ENCODE measurements at places on chromosomes 16 and 17.

DNA sequence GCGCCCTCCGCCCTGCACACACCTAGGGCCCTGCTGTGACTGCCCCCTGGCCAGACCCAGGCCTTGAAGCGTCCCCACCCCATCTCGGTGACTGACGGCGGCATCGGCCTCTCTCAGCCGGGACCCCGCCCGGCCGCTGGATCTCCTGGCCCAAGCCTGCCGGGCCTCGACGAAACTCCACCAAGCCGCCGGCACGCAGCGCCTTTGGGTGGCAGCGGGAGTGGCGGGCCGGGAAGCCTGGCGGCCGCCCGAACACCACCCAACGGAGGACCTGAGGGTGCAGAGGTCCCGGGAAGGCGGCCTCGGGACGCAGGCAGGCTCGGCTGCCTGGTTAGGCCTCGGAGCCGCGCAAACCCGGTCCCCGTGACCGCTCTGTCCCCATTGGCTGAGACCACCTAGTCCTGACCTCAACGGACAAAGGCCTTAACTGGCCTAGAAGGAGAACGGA lies 12.0 kb upstream of the TMEM97 start:
- no peak for DNase-seq

DNA sequence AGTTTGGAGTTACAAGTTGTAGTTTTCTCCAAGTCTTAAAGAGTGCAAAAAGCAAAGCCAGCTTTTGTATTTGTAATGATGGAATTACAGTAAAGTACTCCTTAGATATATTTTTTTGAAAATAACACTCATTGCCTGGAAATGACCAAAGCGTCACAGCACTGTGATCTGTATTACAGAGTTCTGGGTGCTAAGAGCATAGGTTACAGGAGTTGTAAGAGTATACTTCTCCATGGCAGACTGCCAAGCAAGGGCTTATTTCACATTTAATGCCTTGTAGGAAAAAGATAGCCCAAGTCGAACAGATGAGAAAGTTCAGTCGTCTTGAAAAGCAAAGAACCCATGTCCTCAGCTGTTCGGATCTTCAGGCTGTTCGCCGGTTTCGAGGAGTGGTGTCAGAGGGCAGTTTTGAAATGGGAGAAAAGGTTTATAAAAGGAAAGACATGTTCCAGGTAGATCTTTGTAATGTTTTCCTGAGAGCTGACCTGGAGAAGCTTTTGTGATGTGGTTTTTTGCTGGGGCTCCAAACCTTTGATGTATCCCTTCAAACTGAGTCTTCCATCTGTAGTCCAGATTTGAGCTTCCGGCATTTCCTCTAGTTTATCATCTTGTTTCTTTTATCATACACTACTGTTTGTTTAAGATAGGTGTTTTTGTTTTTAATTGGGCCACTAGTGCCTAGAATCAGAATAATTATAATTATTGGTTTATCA lies 41.3 kb downstream of the ERCC4 start:
- no peak for DNase-seq

DNA sequence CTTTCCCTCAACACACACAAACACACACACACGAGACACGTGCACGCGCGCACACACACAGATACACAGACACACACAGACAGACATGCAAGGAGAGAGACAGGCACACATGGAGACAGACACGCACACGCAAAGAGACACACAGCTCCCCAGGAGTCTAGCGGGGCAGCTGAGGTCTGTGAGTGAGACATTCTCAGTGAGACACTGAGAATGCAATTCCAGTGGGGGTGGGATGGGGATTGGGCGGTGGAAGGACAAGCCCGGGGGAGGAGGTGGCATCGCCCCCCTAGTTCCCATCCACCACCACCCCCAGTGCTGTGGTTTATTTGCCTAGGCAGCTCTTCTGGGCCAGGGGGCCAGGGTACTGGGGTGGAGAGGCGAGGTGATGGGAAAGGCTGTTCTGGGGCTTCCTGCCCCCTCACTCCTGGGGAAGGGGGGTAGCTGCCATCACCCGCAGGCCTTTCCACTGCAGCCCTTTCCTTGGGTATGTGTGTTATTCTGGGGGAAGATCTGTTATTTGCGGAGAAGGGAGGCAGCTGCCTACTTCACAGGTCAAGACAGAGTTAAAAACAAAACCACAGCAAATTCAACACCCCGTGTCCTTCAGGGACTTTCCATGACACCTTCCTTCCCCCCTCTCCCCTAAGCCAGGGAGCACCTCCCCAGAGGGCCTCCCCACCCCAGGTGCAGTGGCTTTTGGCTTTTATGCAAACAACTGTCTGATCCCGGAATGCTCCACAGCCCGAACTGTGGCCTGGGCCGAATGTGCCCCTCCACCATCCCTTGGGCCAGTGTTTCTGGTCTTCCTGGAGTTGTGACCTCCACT lies 18.0 kb downstream of the GRB7 start:
- DNase-seq = peak; percentile 50

GRCh38 chr16:70712942-70713341 lies 27.1 kb upstream of the MTSS2 start:
- DNase-seq = no peak

GRCh38 chr16:66881014-66881417 lies 701 bp downstream of the PDP2 start:
- no peak for DNase-seq

DNA sequence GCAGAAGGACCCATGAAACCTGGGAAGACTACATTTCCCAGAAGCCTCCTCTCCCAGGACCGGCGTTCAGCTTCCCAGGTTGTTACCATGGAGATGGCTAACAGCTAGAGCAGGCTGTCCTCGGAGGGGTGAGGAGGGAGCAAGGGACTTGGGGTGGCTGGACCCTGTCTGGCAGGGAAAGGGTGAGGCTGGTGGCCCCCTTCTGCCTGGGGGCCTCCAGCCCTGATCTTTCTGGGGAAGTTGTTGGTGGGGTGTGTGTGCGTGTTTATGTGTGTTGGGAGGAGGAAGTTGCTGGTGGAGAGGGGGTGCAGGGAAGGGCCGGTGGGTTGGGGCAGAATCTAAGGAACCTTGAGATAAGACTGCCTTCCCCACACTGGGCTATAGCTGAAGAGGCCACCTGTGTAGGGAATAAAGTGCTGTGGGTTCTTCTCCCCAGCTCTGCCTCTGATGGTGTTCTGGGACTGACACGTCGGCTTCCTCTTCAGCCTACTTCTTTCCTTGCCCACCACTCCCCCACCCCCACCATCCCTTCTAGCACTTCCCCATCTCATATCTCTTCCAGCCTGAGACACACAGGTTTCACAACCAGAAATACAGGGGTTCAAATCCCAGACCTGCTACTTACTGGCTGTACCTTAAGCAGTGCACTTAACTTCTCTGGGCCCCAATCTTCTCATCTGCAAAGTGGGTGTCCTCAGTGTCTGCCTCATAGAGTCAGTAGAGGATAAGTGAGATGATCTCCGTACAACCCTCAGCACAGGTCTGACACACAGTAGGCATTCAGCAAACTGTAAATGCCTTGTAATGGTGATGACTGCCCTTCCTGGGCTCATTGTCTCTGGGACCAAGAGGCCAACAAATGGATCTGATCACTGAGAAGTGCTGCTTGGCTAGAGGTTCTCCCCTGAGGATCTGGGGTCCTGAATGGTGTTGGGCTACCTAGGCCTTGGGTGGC lies at the start of gene DRC7:
Gene DRC7, plus strand, starts transcription at position 82 of the 955 bp plus-strand sequence. CDS start 3,144 bp downstream, outside the sequence.
- DNase-seq = no peak

Data from effector memory CD4-positive, alpha-beta T cell (primary cell).